ENCODE measurements at places on chromosomes 1 and 21.

DNA sequence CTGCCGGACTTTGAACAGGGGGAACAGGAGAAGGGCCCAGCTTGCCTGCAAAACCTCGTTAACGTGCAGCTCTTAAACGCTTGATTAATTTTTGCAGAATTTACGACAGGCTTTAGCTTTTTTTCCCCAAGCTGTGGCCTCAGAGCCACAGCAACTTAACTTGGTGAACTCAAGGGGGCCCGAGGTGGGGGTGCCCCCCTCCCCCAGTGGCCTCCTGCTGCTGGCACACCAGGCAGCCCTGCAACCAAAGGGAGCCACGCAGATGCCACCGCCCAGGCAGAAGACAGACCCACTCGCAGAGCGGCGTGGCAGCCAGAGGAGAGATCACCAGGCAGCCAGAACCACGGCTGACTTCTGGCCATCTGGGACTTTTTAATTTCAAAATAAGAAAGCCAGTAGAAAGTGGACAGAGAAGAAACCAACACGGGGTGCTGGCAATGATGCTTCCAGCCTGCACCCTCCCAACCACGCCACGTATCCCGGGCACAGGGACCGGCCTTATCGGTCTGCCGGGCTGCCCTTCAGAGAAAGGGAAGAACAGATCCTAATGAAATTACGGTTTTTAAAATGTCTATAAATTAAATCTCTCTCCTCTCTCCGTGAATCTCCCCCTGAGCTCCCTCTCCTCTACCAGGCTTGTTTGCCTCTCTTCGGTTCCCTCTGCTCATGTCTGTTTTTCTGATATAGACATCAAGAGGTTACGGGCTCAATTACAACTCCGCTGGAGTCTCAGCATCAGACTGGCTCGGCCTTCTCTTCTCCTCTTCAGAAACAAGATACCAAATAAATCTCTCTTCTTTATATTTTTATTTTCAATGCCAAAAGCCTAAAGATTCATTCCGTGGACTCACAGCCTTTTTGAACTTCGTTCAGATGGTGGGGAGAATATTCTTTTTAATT, 6.4 kb downstream of the CASZ1 start:
- DNase-seq: no peak

- no peak for DNase-seq
These were observed 8.0 kb upstream of the PLXNA2 start for GRCh38 chr1:208251911-208252835.

DNA sequence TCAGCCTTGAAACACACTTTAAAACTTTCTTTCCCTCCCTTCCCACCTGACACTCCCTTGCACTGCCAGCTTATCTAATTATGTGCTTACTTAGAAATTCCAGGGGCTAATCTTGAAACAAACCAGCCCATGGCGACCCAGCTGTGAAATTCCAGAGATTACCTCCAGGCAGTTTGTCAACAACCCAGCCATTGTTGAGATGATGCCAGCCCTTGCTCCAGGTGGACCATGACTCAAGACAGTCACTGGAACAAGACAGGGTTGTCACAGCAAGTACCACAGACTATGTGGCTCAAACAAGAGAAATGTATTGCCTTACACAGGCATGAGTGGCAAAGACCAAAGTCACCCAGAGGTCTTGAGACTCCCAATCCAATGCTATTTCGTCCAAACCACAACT, 7.9 kb downstream of the FYB2 start:
- DNase-seq: no peak

DNA sequence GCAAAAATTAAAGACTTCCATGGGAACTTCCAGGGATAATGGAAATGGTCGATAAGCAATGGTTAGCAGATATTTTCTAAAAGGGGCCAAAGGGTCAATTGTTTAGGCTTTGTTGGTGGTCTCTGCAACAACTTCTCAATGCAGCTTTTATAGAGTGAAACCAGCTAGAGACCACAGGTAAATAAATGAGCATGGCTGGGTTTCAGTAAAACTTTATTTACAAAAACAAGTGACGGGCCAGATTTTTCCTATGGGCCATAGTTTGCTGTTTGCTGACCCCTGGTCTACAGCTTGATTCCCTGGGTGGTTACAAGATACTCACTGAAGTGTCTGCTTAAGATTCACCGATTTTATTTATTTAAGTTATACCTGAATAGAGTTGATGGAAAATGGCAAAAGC, 22.6 kb upstream of the PRDM15 start:
- no peak for DNase-seq

DNA sequence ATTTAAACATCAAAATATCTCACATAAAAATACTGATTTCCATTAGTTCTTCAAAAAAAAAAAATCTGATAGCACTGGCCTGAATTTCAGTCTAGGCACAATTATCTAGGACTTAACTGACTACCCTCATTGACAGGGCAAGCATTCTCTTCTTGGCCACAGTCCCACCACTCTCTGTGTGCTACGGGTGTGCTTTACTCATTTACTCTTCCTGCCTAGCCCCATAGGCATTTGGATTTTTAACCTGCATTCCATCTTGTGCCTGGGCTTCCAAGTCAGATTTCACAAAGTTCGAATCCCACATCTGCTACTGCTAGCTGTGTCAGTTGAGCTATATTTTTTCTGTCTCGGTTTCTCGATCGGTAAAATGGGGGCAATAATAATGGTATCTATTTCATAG, 38.0 kb downstream of the PTPN14 start:
- DNase-seq: no peak

- DNase-seq: no peak
These were observed 232.7 kb downstream of the KCNJ6 start for GRCh38 chr21:37683396-37684114.

- DNase-seq: peak; percentile 27
These were observed 3.5 kb upstream of the TTC22 start for GRCh38 chr1:54804471-54805132.

Data from inflammatory macrophage treated with lipopolysaccharide for 1 hour (primary cell).